ENCODE measurements at places on chromosomes 4 and X. TPM values are rescaled to one million over a fixed set of nuclear protein-coding genes. Genes with fewer than 3 reads are reported as not detected.

The MAB21L2 gene
- total RNA-seq: not detected

The PFKFB1 gene
- not detected for total RNA-seq

The MID1 gene
- total RNA-seq: 5.6 TPM

The SNCA gene
- not detected for total RNA-seq

The CENPVL3 gene
- not detected for total RNA-seq

The MAGEB1 gene
- not detected for total RNA-seq

The GAGE12D gene
- total RNA-seq: not detected

The CCKAR gene
- total RNA-seq: not detected

The DRD5 gene
- total RNA-seq: not detected

The PABPC1L2A gene
- not detected for total RNA-seq

The FRMD7 gene
- 0.11 TPM for total RNA-seq

The EDA2R gene
- total RNA-seq: 17.6 TPM

The NRK gene
- not detected for total RNA-seq

The FAM47E gene
- total RNA-seq: not detected

The PDGFRA gene
- 275 TPM for total RNA-seq

The TLR1 gene
- total RNA-seq: not detected

The EPGN gene
- total RNA-seq: 0.86 TPM

The DGAT2L6 gene
- total RNA-seq: not detected

The GPRASP1 gene
- 0.54 TPM for total RNA-seq

The CXCR3 gene
- total RNA-seq: not detected

The FGF13 gene
- total RNA-seq: 4.6 TPM

The IL2 gene
- total RNA-seq: not detected

The NR0B1 gene
- not detected for total RNA-seq

The CA5B gene
- 7.8 TPM for total RNA-seq

The KLHL34 gene
- not detected for total RNA-seq

The MMAA gene
- total RNA-seq: 7.6 TPM

The STS gene
- total RNA-seq: 13.6 TPM

The DDIT4L gene
- total RNA-seq: 3.2 TPM

The HNRNPDL gene
- 163 TPM for total RNA-seq

The DDX53 gene
- total RNA-seq: not detected

The HTRA3 gene
- total RNA-seq: 5.9 TPM

The PDGFC gene
- total RNA-seq: 64.4 TPM

The XAGE1A gene
- not detected for total RNA-seq

The JAKMIP1 gene
- total RNA-seq: not detected

The ENPP6 gene
- not detected for total RNA-seq

The POU3F4 gene
- not detected for total RNA-seq

The LUZP4 gene
- not detected for total RNA-seq

The GPAT3 gene
- total RNA-seq: 1.7 TPM

The CT45A2 gene
- total RNA-seq: not detected
